ENCODE measurements at places on chromosomes 3 and 15.
A peak's percentile ranks its signal among the peaks of the same experiment; 100 is the strongest.

- no peak for DNase-seq
These were observed 208.5 kb upstream of the MRPL3 start for GRCh38 chr3:131711114-131711768.

DNA sequence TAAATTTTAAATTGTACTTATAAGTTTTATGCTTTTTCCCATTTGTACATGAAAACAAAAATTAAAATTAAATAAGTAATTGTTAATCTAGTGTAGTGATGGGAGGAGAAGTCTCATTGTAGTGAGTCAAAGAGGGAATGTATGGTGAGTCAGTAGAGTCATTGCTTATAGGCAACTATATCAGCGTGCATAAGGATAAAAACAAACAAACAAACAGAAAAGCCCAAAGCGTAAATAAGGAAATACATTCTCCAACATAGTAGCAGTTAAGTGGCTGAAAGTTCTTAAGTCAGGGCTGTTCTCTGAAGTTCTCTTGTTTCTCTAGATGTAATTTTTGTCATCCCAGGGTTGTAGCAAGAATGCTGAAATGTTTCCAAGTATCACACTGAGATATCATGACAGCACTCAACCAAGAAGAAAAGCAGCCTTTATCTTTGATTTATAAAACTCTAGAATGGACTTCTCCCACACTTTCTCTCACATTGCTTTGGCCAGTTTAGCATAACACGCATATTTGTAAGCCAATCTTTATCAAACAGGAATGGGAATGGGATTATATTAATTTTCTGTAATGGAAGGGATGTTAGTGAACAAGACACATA lies 184.1 kb upstream of the TP63 start:
- DNase-seq, result no peak

DNA sequence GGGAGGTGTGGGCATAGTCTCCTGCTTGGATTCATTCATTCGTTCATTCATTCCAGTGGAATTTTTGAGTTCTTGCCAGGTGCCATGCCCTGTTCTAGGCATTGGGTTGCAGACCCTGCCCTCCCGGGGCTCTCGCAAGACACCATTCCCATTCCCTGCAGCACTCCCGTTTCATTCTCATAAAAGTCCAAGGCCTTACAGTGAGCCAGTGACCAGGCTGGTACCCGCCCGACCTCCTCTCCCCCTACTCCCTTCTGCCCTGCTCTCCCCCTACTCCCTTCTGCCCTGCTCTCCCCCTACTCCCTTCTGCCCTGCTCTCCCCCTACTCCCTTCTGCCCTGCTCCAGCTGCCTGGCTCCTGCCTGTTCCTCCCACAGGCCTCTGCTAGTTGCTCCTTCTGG lies 41.9 kb downstream of the AMOTL2 start:
- no peak for DNase-seq

GRCh38 chr3:67704322-67704721 lies 49.9 kb upstream of the SUCLG2 start:
- peak; percentile 33 for DNase-seq

- no peak for DNase-seq
These were observed 7.3 kb downstream of the NTRK3 start for GRCh38 chr15:88249220-88249619.

DNA sequence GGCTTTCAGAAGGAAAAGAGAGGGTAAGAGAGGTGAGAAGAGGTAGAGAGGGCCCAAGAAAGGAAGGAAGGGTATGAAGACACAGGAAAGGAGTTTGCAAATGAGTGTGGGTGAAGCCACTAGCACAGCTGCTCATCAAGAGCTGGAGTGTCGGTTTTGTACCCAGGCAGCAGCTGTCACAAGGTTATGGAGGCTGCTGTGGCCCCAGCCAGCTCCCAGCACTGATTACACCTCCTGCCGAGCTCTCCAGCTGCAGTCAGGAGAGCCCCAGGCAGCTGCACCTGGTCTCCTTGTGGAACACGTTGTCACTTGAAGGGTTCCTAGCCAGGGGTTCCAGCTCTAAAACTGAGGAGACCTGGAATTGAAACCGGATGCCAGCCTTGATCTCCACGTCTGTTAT lies 60.4 kb upstream of the CHD2 start:
- DNase-seq, result peak; percentile 46

DNA sequence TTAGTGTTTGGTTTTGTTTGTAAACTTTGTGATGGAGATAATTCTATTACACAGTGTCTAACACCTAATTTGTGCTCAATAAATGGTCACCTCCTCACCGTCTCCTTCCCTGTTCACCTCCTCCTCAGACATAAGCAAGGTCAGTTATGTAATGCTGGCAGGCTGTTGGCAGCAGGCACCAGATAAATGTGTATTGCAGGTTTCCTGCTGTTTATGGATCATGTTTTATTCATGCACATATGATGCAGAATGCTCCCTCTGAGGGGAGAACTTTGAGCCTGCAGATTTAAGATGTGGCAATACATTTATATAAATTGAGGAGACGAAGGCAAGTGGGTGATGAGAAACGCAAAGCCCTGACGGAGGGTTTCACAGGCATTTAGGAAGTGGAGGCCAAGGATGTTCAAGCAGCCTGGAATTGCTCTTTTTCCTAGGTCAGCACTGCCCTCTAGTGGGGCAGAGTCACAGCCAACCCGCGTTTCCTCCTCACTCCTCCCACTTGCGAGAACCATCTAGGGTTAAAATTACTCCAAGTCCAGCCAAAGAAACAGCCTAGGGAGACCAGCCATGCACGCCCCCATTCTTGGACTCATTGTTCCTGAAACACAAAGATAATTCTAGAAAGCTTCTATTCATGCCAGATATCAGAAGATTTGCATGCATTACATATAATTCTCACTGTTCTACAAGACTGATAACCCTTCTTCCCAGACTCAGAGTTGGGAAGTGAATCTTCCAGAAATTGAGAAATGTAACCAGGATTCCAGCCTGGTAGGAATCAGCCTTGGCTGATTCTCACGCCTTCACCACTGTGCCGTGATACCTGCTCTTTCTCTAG lies 228.7 kb downstream of the SLCO3A1 start:
- peak; percentile 65 for DNase-seq

DNA sequence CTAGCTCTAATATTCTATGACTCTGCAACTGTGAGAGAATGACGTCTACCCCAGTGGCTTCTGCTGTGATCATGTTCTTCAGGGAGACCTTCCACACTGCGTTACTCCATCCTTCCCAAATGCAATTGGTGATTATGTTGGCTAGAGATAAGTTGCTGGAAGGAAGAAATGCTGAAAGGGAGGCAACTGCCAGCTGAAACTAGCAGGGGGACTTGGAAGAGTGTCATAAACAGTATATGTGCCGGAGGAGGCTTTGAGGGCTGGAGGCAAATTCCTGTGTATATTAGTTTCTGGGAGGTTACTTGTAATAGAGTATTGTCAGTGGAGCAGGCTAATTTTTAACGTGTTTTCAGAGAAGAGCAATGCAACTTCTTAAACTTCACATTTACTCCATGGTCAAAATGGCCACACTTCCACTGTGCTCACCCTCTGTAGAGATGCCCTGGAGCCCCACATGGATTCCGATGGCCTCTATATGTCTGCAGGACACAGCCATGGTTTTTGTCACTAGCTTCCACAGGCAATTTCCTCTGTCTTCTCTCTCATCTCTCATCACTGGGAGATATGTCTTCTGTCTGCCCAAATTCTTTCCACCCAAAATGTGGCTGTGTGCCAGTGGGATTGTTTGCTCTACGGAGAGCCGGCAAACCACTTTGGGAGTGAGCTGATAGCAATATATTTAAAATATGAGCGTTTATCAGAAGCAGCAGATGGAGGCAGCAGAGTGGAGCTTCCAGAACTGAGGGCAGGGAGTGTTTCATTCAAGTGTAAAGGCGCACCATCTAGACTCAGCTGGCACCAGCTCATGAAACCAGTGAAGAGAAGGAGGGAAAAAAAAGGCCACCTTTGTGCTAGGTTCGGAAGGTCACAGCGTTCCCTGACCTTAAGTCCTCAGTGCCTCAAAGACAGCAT lies 13.3 kb upstream of the CD47 start:
- DNase-seq, result no peak

- peak; percentile 31 for DNase-seq
These were observed 200.5 kb downstream of the GOLGA6L6 start for GRCh38 chr15:20340931-20341661.

DNA sequence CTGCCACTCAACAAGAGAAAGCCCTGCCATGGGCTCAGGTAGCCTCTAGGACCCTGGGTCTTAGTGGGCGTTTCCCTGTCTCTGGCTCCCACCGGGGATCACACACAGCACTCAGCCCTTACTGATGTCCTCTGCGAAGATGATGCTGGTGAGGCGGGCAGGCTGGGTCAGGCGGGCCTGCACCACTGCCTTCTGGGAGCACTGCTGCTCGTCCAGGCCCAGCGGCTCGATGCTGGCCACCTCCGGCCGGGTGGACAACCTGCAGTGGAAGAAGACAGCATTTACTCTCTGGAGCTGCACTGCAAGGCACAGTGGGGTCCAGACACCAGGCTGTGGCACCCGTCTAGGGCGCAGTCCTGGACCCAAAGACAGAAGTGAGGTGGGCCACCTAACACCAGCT lies 20.5 kb downstream of the NUP210 start:
- no peak for DNase-seq

GRCh38 chr15:64808785-64809453 lies 16.5 kb downstream of the PIF1 start:
- DNase-seq, result no peak

DNA sequence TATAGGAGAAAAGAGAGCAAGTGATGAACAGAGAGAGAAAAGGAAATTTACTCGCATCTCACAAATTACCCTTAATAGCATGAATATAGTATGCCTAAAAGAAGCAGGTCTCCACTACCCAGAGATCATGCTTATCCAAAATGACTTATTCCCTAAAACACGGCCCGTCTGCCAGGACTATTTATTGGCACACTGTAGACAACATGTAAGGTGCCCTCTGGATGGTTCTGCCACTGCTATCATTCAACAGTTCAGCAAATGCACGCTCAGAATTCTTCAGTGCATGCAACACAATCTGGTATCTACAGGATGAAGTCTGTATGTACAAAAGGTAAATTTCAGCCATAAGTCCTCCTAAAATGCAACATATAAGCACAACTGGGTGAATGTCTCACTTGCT lies 465.8 kb downstream of the SHQ1 start:
- DNase-seq, result no peak

DNA sequence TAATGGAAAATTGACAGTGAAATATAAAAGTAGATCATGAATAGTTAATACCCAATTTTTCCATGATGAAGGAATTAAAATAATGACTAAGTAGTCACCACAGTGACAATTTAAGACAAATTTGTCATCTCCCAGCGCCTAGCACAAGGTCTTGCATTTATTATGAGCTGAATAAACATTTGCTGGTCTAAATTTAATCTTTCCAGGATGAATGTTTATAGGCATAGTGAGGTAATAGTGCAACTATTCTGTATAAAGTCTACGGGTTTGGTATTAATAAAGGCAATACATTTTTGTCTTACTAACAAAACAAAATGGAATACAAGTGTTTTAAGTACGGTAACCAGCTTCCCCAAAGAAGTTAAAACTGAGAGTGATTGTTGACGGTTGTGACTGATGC lies 209.3 kb downstream of the CD47 start:
- DNase-seq, result no peak

GRCh38 chr15:51223771-51224229 lies 114.6 kb downstream of the CYP19A1 start:
- no peak for DNase-seq

- no peak for DNase-seq
These were observed 123.5 kb upstream of the GOLGA6L4 start for GRCh38 chr15:84112025-84112424.

GRCh38 chr3:20280257-20280656 lies 94.3 kb upstream of the SGO1 start:
- DNase-seq, result no peak

DNA sequence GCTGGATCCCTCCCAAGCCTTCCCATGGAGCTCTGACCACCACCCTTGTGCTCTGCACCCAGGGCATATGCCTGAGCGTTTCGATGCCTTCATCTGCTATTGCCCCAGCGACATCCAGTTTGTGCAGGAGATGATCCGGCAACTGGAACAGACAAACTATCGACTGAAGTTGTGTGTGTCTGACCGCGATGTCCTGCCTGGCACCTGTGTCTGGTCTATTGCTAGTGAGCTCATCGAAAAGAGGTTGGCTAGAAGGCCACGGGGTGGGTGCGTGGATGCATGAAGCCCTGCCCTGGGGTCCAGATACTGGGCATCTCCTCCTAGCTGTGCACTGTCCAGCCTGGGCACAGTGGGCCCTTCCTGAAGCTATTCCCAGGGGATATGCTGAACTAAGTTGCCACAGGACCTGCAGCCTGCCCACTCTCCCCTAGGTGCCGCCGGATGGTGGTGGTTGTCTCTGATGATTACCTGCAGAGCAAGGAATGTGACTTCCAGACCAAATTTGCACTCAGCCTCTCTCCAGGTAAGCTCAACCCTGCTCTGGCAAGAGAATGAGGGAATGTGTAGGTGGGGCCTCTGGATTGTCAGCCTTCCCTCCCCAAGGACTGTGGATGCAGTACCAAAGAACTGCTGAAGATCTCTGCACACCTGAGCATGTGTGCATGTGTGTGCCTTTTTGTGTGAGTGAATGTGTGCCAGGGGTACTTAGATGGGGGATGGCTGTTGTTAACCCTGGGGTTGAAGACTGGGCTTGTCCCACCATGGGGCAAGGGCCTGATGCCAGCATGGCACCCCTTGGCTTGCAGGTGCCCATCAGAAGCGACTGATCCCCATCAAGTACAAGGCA lies 2.1 kb downstream of the MYD88 start:
- no peak for DNase-seq

- no peak for DNase-seq
These were observed 142.6 kb upstream of the THBS1 start for GRCh38 chr15:39438260-39438659.

- DNase-seq, result peak; percentile 82
These were observed 275.3 kb downstream of the UACA start for GRCh38 chr15:70488002-70488605.

GRCh38 chr3:29416514-29416913 lies 135.6 kb downstream of the RBMS3 start:
- DNase-seq, result no peak

- DNase-seq, result no peak
These were observed 3.2 kb upstream of the ANXA2 start for GRCh38 chr15:60400944-60401343.

- no peak for DNase-seq
These were observed 44.4 kb upstream of the TMC3 start for GRCh38 chr15:81418444-81418843.

- DNase-seq, result no peak
These were observed 268.7 kb upstream of the AGTR1 start for GRCh38 chr3:148428862-148429605.

DNA sequence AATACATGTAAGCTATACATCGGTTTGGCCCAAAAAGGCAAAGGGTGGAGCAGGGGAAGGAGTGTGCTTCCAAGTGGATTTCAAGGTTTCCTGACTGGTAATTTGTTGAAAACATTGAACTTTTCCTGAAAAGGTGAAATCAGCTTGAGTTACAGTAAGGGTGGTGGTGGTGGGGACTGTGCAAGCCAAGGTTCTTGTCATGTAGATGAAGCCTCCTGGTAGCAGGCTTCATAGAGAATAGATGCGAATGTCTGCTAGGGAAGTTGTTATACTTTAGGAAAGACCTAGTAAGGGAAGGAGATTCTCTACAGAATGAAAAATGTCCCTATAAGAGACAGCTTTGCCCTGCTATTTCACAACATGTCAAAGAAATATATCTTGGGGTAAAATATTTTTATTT lies 528.2 kb upstream of the CBLB start:
- DNase-seq, result no peak

GRCh38 chr3:39329493-39329892 lies at the start of gene CCR8:
TSS of gene CCR8 (plus strand) at chr3:39329709. CDS start at chr3:39332332, 2,623 bp downstream.
- DNase-seq, result no peak
